Mucosa of gallbladder (tissue), 1 donor: ENCODE measurements at places on chromosomes 5 and 9.

DNA sequence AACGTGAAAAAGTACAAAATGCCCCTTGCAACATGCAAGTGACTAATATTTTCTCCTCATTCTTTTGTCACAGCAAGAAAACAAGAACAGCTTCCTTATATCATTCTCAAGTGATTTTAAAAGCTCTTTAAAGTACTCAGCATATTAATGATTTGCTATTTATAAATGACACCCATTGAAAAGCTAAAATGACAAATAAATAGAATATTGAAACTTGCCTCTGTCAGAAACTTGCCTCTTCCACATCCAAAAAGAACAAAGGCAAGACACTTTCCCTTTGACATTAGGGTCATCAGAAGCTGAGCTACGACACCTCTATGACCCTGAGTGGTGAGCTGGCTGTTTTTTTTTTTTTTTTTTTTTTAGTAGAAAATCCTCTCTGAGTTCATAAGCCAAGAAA lies 339.6 kb upstream of the ITGA1 start:
- DNase-seq: no peak

- no peak for DNase-seq
Measured at GRCh38 chr5:102638316-102638715, 116.8 kb upstream of the PAM start.

DNA sequence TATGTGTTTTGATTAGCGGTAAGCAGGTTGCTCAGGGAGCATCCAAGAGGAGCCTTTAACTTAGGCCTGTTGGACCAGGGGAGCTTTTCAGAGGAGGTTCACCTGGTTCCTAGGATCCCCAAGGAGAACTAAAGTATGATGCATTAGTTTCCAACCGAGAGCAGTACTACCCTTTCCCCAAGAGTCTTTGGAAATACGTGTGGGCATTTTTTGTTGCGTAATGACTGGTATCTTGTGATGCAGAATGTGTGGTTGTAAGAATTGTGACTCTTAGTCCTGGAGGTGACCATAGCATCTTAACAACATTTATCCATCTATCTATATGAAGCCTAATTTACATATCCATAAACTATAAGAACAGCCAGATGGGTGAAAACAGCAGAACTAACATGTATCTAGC lies 11.0 kb downstream of the CFAP95 start:
- no peak for DNase-seq

DNA sequence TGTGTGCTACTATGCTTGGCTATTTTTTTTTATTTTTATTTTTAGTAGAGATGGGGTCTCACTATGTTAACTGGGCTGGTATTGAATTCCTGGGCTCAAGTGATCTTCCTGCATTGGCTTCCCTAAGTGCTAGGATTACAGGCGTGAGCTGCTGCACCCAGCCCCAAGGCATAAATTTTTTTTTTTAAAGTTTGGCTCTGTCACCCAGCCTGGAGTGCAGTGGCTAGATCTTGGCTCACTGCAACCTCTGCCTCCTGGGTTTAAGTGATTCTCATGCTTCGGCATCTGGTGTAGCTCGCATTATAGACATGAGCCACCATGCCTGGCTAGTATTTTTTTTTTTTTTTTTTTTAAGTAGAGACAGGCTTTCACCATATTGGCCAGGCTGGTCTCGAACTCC lies 70.3 kb downstream of the RAB24 start:
- no peak for DNase-seq

GRCh38 chr5:1934056-1934394 lies 51.3 kb upstream of the IRX4 start:
- no peak for DNase-seq

GRCh38 chr9:111759762-111760639 lies 34.7 kb downstream of the SHOC1 start:
- peak; percentile 65 for DNase-seq

- peak; percentile 84 for DNase-seq
Measured at GRCh38 chr5:109690975-109691574, 1.3 kb downstream of the MAN2A1 start.

DNA sequence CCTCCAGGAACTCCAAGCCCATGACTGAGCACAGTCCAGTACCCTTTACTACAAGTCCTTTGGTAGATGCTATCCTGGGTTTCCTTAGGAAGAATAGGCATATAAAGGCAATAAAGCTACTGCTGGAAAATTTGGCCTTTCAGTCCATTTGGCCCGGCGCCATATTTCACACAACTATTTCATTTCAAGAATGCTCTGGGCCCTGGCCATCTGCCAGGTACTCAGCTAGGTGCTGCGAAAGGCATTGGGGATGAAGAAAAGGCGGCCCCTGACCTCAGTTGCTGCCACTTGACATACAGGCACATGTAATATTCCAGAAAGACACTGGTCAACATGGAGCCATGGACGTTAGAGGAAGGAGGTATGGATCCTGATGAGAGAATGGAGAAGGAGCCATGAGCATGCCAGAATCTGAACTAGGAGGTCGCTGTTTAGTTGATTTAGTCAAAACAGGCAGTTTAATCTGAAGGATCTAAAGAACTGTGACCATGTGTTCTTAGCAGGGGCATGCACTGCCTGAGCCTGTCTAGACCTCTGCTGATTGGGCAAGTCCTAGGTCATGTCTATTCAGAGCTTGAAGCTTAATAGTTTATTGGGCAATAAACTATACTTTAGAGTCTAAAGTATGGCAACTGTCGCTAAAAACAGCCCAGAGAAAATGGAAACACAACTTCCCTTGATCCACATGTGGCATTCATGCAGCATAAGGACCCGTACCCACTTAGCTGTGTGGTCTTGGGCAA lies 149.3 kb downstream of the MELK start:
- peak; percentile 15 for DNase-seq

- DNase-seq: no peak
Measured at GRCh38 chr5:10933121-10933520, 172.1 kb upstream of the DAP start.

DNA sequence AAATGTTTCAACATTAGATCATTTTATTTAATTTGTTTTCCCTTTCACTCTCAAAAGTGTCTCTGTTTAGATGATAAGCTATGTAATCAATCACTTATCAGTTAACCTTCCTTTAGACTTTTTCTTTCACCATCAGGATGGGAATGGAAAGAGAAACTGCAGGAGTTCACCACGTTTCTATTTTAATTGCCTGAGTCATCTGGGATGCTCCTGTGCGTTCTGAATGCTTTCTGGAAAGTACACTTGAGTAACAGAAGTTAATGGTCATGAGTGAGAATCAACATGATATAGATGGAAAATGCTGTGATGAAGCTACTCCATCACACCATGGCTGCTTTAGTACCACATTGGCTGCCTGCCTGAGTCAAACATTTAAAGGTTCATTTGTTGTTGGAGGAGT lies 783.3 kb upstream of the CDH9 start:
- no peak for DNase-seq

- no peak for DNase-seq
Measured at GRCh38 chr5:106699198-106699597, 971.5 kb downstream of the EFNA5 start.

GRCh38 chr9:126678989-126679388 lies 65.3 kb downstream of the LMX1B start:
- no peak for DNase-seq

GRCh38 chr5:104635227-104635626 lies 1072.6 kb upstream of the NUDT12 start:
- DNase-seq: no peak

- no peak for DNase-seq
Measured at GRCh38 chr5:112996830-112997374, 20.3 kb downstream of the DCP2 start.

DNA sequence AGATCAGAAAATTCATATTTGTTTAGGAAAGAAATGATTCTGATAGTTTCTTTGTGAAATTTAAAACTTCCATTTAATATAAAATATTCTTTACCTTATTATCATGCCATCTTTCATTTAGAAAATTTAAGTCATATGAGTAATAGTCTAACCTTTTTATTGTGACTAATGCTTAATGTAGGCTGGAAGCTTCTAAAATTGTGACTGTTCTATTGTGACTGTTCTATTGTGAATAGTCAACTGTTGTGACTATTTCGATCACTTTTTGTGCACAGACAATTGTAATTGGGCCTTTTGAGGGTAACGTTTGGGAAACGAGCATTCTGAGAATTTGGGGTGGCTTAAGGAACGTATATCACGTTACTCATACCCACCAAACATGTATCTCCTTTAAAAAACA lies 100.0 kb downstream of the PARP8 start:
- DNase-seq: no peak

DNA sequence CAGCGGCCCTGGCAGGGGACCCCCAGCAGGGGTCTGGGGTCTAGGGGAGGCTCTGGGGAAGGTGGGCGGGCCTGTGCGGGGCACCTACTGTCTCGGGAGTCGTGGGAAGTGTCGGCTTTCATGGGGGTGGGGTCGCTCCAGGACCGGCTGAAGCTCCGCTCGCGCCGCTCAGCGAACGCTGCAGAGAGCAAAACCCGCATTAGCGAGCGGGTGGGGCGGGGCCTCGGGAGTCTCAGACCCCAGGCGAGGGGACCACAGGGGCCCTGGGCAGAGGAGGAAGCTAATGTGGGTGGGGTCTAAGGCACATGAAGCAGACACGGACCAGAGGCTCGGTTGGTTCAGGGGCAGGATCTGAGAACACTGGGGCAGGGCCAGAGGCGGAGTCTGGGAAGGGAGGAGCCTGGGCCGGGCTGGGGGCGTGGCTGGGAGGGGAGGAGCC lies 5.5 kb downstream of the NSMF start:
- DNase-seq: peak; percentile 79

DNA sequence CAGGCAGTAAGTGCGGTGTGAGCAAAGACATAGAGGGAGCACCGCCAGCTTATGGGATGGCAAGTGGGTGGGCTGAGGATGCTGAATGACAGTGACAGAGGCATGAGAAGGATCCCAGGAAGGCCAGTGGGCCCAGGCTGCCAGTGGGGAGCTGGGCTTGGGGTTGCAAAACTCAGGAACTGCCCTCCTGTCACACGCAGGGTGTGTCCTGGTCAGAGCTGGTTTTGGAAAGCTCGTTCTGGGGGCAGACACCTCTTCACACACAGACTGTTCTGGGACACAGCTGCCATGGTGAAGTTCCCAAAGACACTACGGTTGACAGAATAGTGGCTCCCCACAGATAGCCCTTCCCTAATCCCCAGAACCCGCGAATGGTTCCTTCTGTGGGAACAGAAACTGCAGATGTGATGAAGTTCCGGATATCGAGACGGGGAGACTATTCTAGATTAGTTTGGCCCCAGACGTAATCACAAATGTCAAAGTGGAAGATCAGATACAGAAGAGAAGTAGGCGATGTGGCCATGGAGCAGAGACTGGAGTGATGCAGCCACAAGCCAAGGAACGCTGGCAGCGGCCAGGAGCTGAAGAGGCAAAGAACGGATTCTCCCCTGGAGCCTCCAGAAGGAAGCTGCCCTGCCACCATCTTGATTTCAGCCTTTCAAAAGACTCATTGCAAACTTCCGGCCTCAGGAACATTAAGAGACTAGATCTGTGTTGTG lies 159.0 kb downstream of the COL23A1 start:
- DNase-seq: peak; percentile 4

DNA sequence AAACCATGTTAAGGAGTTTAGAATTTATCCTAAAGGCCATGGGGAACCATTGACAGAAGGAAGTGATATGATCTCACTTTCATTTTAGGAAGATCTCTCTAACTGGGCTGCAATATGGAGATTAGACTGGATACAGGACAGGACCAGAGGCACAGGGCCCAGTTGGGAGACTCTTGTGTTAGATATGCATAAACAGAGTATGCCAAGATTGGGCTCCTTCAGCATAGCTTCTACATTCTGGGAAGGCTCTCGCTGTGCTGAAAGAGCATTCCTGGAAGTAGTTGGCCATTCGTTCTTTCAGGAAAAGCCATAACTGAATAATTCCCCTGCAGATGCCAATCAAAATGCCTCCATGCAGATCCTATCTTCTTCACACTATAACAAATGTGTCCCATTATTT lies 204.5 kb downstream of the CWC27 start:
- no peak for DNase-seq

DNA sequence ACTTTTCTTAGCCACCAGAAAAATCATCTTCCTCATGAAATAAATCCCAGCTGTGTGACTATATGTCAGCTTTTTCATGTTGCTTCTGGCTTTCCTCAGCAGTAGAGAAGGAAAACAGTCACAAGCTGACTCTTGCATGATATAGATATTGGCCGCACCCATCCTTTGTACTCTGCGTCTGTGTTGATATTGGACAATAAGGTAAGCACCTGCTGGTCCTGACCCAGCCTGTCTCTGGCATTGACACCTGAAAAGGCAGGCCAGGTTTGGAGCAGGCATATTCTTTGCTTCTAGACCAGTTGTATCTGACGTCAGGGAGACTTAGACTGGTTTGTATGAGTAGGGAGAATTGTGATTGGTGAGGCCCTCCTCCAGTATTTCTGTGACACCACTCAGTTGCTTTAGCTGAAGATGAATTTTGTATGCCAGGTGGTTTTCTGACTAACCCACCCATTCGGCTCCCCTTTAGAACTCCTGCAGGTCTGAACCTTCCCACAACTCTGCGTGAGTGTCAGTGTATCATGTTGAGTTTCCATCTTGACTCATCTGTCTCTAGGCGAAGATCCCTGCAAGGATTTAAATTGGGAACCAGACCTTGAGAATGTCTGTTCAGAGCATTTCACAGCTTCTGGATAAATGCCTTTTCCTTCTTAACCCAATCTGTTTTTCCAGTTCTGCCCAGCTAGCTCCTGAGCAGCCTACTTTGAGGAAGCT lies 151.2 kb upstream of the RUSC2 start:
- peak; percentile 60 for DNase-seq

- DNase-seq: no peak
Measured at GRCh38 chr5:54563083-54563761, 45.7 kb downstream of the SNX18 start.

DNA sequence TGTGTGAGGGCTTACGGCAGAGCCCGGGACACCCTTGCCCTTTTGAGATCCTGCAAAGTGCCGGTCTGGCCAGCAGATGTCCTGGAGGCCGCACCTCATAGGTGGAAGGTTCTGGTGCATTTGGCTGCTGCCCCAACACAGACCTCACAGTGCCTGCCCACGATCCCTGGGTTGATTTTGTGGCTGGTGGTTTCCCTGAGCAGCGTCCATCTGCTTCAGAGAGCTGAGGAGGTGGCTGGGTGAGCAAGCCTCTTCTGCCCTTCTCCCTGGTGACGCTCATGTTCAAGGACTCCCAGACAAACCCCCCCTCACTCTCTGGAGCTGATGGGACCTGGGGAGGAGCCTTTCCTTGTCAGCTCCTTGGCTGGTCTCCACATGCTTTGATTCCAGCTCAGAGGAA lies 18.9 kb downstream of the BNIP1 start:
- DNase-seq: no peak

- DNase-seq: no peak
Measured at GRCh38 chr5:128284236-128284635, 200.7 kb downstream of the SLC12A2 start.

DNA sequence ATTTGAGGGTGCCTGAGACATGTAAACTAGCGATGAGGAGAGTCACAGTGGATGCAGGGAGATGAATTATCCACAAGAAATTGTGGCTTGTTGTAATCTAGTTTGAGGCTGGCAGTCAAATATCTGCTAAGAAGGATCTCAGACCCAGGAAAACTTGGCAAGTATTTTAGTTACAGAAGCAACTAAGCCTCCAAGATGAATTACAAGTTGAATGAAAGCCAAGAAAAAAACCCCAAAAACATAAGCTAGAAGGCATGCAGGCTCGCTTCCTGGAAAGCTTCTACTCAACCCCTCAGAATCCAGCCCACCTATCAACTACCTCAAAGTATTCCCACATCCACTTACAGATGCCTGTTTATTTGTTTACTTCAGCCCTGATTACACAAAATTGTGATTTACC lies 696.9 kb downstream of the MAT2B start:
- no peak for DNase-seq
